ENCODE measurements at places on chromosomes 7 and 10.

DNA sequence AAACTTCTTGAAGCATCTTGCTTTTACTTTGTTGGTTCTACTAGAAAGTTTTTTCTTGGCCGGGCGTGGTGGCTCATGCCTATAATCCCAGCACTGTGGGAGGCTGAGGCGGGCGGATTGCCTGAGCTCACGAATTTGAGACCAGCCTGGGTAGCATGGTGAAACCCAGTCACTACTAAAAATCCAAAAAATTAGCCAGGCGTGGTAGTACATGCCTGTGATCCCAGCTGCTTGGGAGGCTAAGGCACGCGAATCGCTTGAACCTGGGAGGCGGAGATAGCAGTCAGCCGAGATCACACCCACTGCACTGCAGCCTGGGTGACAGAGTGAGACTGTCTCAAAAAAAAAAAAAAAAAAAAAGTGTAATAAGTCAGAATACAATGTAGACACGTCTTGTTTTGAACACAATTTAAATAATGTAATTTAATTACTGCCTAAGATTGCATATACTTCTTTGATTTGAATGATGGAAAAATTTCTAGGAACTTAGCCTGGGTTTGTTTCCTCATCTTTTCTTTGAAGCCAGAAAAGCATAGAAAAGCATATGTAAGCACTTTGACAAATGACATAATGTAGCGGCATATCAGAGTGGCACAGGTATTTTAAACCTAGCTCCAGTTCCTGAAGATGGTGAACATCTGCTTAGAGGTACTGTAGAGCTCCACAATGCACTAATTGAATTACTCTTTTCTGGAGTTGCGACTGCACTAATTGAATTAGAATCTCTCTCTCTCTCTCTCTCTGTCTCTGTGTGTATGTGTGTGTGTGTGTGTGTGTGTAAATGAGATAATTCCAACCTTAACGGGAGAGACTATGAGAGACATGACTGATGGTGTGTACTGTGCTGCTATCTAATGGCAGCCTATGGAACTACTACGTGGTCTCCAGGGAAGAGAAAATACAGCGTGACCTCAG is 87.8 kb downstream of the BTRC start:
- no peak for DNase-seq

DNA sequence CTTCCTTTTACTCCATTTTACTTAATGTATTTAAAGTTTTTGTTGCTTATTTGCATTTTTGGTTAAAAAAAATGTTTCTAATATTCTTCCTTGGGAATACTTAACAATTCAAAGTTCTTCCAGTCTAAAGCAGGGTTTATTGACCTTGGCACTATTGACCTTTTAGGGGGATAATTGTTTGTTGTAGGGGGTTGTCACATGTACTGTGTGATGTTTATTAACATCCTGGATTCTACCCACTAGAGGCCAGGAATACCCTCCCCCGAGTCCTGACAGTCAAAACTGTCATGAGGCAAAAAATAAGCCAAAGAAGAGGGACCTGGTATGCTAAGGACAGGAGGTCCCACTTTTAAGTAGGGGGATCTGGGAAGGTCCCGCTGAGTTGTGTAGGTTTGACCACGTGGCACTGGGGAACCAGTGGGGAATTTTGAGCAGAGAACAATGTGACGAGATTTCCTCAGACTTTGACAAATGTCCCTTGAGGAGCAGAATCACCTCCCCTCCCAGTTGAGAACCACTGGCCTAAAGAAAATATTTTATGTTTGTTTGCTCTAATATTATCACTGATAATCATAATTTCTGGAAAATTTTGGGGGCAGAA is 178.3 kb upstream of the PRR15 start:
- no peak for DNase-seq

DNA sequence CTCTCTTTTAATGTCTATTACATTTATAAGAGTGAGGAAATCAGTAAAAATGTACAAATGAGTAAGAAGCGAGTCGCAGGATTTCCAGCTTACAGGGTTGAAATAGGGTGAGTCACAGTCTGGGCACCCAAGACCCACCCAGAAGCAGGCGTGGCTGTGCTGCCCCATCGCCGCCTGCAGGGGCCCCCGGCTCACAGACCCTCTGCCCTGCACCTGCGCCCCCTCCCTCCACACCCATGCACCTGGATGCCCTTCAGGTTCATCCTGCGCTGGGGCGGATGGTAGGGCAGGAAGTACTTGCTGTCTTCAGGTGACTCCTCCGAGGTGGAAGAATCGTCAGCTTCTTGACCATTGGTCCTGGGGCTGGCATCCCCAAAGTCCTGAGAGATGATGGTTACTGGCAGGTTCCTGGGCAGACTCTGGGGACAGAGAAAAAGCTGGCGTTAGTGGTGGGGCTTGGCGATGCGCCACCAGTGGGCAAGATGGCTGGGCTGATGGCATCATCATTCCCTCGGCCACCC is 90.2 kb upstream of the GNA12 start:
- no peak for DNase-seq

- no peak for DNase-seq
Measured at GRCh38 chr7:112001091-112001826, 204.9 kb downstream of the DOCK4 start.

DNA sequence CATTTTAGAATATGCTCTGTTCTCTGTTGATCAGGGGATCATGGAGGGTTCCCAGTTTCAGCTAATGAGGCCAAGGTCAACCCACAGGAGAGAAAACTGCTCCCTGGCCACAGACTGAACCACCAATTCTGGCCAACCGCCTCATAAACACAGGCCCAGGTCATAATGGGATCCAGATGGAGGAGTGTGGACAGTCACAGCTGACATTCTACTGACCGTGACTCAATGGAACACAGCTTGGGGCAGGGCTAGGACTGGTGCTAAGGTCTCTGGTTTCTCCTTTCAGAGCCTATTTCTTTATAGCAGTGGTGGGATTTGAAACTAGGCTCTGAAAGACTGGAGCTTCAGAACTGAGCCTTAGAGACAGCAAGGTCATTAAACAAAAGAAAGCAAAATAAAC is 68.3 kb downstream of the HIPK2 start:
- no peak for DNase-seq

DNA sequence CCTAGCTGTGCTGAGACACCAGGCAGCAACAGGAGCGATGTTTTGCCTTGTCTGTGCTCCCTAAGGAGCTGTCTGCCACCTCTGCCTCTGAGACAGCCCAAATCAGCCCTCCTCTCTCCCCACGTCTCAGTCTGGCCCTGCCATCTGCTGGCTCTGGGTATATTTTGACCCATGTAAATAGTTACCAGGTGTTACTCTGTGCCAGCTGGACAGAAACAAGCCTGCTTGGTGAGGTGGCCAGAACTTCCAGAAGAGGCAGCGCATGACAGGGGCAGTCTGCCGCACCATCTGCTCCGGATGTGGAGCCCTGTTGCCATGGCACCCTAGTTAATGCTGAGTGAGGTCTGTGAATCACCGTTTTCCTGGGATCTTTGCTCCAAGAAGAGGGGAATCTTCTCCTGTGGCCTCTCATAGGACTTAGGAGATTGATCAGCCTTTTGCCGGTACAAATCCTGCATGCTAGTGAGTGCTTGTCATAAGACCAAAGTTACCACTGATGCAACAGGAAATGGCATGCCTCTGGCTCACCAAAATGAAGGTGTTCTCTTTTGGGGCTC is 31.8 kb downstream of the GSTO2 start:
- no peak for DNase-seq

GRCh38 chr7:111089822-111090426 is 1.0 kb upstream of the LRRN3 start:
- no peak for DNase-seq

GRCh38 chr7:135160858-135161653 is 9.5 kb downstream of the CYREN start:
- no peak for DNase-seq

DNA sequence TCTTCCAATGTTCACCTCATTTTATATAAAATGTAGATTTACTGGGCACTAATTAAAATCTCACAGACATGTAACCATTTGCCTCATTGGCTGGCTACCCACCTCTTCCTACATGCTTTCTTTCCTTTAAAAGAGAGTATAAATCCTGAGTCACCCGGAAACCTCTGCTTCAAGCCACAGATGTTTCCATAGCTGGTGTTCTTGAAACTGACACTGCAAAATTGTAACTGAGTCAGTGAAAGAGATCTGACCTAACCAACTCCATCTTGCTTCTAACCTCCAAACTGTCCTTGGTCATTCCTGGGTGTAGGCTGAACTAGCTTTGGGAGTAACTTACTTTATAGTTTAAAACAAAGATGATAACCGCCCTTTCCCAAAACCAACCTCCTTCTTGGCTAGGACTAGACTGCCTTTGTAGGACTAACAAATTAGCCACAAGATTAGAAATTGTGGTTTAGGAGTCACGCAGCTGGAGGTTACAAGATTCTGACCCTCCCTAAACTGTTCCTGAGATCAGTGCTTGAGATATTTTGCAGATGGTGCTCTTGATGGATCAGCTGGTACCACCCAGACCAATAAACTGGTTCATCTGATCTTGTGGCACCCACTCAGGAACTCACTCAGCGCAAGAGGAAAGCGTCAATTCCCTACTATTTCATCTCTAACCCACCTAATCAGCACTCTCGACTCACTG is 33.5 kb downstream of the SVOPL start:
- DNase-seq: no peak

- DNase-seq: no peak
Measured at GRCh38 chr10:31886885-31887284, 41.7 kb downstream of the ARHGAP12 start.

GRCh38 chr10:23362879-23363792 is 18.5 kb upstream of the C10orf67 start:
- no peak for DNase-seq
